ENCODE measurements at places on chromosomes 13 and 19. TPM values are rescaled to one million over a fixed set of nuclear protein-coding genes. Genes with fewer than 3 reads are reported as not detected.

ATP8A2 gene
- 3.8 TPM for total RNA-seq

PTPRS gene
- total RNA-seq: 58.2 TPM

FXYD1 gene
- not detected for total RNA-seq

ZNF534 gene
- total RNA-seq: not detected

ZNF415 gene
- total RNA-seq: 3.6 TPM

IFNL2 gene
- not detected for total RNA-seq

LAIR1 gene
- 1.0 TPM for total RNA-seq

All from kidney epithelial cell (primary cell).